Activated CD4-positive, alpha-beta T cell treated with anti-CD3 and anti-CD28 coated beads, Interleukin-2, Interleukin-6, amounts not matched to agents 100 ng/mL and 50 ng/mL, durations not matched to agents 16 hours and 8 hours (primary cell): ENCODE measurements at places on chromosomes 5 and 9.

- no peak for DNase-seq
Observed at GRCh38 chr5:148928141-148928540, 101.7 kb downstream of the ADRB2 start.

GRCh38 chr5:169945831-169946261 is 34.4 kb downstream of the INSYN2B start:
- no peak for DNase-seq

- DNase-seq: no peak
Observed at GRCh38 chr5:132215329-132215728, 12.3 kb downstream of the P4HA2 start.

DNA sequence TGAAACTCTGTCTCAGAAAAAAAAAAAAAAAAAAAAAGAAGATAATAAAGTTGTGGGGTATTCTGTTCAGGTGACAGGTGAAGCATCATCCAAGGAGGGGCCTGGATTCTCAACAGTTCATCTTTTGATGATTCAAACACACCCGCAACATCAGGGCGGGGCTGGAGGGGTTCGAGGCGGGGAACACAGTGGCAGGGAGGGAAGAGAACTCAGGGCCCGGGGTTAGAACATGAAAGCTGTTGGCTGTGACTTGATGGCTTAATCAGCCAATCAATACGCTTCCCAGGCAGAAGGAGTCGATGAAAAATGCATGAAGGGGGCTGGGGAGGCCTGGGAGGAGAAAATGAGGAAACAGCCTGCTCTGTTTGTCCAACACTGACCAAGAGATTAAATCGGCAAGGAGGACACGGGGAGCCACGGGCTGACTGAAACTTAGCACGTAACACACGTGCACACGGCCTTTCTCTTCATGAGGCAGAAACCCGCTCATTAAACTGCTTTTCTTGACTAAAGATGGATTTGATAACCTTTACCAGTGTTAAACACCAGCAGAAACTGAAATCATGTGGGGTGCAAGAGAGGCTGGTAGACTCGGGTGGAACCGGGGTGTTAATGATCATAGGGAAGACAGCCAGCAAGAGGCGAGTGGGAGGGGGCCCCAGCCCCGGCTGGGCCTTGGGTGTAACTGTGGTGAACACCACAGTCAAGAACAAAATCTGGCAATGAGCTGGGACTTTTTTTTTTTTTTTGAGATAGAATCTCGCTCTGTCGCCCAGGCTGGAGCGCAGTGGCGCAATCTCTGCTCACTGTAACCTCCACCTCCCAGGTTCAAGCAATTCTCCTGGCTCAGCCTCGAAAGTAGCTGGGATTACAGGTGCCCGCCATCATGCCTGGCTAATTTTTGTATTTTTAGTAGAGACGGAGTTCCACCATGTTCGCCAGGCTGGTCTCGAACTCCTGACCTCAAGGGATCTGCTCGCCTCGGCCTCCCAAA is 105.7 kb upstream of the RAPGEF1 start:
- no peak for DNase-seq

DNA sequence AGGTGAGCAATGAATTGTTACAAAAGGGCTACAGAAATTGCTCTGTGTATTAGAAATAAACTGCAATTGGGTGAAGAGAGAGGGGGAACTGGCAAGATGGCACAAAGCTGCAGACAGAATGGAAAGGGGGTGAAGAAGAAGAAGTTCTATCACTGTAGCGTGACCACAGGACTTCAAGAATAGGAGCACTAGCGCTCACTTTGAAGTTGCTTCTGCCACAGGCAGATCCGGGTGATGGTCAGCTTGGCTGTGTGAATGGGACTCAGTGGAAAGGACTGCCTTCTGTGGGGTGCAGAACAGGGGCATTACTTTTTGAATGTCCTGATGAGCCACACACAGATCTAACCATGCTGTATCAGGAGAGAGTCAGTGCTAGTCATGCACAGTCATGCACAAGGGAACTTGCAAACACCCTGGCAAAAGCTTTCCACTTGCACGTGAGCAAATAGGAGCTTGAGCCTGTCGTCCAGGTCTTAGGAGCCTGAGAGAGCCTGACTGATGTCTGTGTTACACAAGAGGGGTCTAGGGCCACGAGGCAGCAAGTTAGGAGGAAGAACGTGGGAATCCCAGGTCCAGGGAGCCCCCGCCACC is 16.3 kb downstream of the IL5 start:
- DNase-seq: no peak

GRCh38 chr5:169003721-169004541 is 297.0 kb downstream of the SLIT3 start:
- no peak for DNase-seq

DNA sequence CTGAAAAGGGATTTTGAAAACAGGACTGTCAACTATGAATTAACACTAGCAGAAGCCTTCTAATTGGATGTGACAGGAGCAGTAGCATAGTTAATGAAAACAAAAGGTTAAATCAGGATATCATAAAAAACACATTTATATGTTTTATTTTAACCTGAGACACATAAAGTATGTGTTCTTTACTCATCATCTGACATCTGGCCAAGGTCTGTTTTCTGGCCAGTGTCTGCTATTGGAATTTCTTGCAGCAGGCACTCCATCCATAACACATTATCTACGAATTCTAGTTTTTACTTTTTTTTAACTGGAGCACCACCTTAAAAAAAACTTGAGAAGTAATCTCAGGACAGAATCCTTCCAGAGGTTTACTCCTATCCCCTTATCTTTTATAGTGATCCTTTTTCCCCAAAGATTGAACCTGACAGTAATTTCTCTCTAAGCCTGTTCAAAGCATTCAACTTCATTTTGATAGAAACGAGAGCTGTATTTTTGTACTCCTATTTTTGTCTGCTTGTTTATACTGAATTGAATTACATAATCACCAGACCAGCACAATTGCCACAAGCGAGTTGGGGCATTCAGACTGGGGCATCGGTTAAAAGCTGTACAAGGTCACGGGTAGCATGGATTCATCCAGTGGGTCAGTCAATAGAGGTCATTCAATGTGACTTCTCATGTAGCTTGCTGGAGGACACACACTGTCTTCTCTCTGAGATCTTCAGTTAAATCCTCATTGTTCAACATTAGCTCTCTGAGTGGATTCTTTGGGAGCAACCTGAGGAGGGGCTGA is 205.6 kb upstream of the CLINT1 start:
- no peak for DNase-seq

- DNase-seq: no peak
Observed at GRCh38 chr5:10167806-10168205, 81.9 kb downstream of the ATPSCKMT start.

- no peak for DNase-seq
Observed at GRCh38 chr5:102600964-102601363, 102.2 kb upstream of the SLCO6A1 start.

GRCh38 chr5:81065492-81065891 is 105.3 kb downstream of the RASGRF2 start:
- DNase-seq: no peak

DNA sequence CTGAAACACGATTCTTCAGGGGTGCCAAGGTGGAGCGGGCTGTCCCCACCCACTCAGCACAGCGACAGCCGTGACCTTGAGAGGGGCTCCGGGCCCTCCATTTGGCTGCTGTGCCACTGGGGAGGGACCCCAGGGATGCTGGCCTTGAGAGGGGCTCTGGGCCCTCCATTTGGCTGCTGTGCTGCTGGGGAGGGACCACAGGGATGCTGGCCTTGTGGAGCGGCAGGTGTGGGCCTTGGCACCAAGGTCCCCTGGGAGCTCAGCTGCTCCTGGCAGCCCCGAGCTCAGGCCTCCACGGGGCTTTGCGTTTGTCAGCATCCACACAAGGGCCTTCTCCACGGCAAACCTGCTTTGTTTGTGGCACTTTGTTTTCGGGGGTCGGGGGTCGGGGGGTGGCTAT is 137.6 kb upstream of the LPCAT1 start:
- no peak for DNase-seq

GRCh38 chr5:91706785-91707520 is 323.8 kb upstream of the ARRDC3 start:
- no peak for DNase-seq

- DNase-seq: no peak
Observed at GRCh38 chr5:73221726-73222125, 48.7 kb downstream of the TMEM174 start.

- no peak for DNase-seq
Observed at GRCh38 chr5:112318346-112318745, 100.7 kb downstream of the EPB41L4A start.

DNA sequence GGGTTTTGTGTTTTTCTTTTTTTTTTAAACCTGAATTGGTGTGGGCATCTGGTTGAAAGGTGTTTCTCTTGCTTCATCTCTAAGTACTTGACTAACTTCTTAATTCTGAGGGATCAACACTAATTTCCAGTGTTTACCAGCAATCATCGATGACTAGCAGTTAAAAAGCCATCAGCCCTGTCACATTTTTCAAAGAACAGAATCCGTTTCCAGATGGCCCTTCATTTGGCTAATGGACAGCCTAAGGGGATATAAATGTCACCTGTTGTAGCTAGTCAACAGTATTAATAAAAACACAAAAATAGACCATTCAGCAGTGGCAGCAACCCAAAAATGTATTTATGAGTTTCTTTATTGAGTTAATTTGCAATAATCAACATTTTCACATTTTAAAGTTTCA is 1076.5 kb downstream of the MAT2B start:
- DNase-seq: no peak

GRCh38 chr5:19031491-19031890 is 956.5 kb downstream of the CDH18 start:
- no peak for DNase-seq

- no peak for DNase-seq
Observed at GRCh38 chr5:135194573-135195269, 160.7 kb upstream of the PITX1 start.

DNA sequence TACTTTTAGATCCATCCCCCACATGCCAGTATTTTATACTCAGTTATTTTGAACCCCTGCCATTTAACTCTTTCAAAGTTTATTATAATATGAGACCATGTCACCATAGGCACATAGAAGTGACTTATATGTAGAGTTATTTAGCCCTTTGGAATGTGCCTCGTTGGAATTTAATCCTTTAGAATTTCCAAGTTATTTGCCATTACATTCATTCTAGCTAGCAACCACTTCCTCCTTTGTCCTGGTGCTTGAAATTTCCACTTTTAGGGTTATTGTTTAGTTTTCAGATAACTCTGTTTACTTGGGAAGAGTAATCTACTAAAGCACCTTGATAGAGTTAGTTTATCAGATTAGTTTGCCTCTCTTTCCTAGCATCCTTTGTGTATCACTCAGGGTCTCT is 82.8 kb upstream of the TLE1 start:
- no peak for DNase-seq

GRCh38 chr9:91500509-91501014 is 76.9 kb upstream of the NFIL3 start:
- DNase-seq: peak; percentile 77

- no peak for DNase-seq
Observed at GRCh38 chr9:134899818-134900217, 17.9 kb downstream of the FCN1 start.

DNA sequence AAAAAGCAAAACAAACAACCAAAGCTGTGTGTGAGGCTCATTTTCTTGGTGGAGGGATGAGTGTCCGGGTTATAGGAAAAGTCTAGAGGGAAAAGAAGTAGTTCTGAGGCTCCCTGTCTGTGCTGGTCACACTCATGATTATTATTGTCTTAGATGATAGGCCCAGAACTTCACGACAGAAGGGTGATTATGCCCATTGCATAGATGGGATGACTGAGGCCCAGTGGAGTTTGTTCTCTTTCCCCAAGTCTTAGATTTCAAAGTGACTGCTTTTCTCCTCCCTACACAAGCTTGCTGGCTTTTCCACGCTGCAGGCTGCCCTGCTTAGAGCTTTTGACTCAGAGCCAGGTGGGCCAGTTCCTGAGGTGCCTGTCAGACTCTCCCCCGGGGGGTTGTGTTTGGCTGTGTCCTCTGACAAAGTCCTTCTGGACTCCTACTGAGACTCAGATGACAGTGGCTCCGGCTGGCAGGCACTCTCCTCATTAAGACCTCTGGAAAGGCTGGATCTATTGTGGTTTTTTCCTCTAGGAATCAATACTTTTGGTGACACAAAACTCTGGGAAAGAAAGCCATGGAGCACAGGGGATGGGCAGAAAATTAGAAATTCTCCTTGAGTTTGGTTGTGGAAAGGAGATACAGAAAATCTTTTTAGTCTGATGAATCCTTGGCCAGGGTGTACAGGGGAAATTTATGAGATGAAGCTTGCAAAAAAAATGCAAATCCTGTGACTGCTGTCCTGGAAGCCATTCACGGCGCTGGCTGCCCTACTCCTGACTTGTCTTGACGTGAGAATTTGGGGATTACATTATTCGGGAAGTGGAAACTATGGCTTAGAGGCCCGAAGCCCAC is 120.9 kb downstream of the NSG2 start:
- no peak for DNase-seq

DNA sequence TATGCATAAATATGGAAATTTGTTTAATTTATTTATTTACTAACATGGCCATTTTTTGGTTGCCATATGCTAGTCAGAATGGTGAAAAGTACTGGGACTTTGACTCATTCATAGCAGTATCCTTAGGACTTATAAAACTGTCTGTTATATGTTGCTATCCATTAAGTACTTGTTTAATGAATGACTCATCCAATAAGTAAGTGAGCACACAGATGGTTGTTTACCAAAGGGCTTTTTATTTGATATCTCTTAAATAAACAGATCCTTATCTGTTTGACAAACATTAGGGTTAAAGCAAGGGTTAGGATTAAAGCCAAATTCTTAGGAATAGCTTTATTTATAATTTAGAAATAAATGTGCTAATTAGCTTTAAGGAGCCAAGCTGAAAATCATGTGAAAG is 183.4 kb downstream of the FBXO4 start:
- DNase-seq: no peak

GRCh38 chr9:37034305-37034937 is 353 bp upstream of the PAX5 start:
- peak; percentile 58 for DNase-seq

DNA sequence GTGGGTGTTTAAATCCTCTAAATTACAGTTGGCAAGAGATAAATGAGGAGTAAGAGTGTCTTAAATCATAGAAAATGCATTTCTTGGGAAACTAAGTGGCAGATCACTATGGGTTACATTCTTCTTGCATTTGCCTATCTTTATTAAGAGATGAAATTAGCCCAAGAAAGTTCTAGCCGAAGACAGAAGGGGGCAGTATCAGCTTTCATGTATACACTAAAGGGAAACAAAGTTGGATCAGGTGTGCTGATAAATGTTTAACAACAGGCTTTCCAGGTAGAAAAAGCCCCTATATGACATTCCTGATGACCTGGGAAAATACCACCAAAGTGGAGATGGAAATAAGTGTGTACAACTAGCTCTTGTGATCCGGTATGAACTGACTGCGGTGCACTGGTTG is 81.9 kb upstream of the TLR4 start:
- DNase-seq: no peak

DNA sequence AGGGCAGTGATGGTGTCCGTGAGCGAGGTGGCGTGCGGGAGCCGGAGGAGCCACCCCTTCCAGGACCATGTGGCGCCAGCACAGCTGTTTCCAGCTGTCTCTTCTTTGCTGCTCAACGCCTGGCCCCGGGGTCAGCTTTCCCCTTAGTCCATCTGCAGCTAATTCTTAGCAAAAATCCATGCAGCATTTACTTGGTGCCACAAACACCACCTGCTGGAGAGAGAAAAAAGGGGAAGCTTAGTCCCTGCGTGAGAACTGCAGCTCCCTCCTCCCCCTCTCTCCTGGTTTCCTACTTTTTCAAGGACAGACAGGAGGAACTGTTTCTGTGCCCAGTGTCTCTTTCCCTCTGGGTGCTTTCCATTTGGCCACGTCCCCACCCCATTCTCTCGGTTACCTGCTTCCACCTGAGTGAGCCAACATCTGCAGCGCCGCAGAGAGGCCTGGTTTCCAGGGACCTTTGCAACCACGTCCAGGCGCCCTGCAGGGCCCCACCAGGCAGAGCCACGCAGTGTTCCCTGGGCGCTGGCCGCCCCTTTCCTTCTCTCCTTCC is 3.4 kb downstream of the SLC6A19 start:
- DNase-seq: no peak
